ENCODE measurements at places on chromosomes 2 and 18.

DNA sequence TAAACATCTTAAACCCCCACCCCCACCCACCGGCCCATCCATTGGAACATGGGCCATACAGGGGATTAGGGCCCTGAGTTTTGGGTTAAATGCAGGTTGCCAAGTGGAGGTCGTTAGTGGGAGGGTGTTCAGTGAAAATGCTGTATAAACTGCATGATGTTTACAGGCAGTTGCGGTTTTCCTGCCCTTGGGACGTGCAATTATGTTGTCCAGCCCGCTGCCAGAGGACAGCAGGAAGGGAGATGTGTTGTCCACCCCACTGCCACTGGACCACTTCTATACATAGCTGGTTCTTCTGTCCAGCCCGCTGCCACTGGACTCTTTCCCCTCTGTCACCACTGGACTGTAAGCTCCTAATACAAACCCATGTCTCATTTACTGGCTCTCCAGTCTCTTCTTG lies 2.7 kb upstream of the LAPTM4A start:
- no peak for DNase-seq

- no peak for DNase-seq
Measured at GRCh38 chr2:148922776-148923475, 47.9 kb downstream of the KIF5C start.

DNA sequence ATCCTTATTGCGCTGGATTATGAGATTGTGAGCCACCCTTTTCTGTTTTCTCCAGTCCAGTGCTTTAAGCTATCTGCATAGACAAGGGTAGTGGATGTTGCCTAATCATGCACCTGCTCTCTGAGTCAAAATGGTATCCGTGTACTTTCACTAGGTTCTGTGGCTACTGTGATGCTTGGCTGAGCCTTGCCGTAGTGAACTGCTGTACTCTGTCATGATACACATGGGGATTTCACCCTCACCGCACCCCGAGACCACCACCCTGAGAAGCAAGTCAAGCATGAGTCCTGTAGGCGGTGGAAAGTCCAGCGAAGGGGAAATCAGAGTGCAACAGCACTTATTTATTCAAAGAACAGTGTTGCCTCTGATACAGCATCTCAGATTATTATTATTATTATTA lies 55.0 kb downstream of the ARHGAP25 start:
- DNase-seq, result no peak

GRCh38 chr2:101187131-101187530 lies 35.9 kb upstream of the TBC1D8 start:
- no peak for DNase-seq

DNA sequence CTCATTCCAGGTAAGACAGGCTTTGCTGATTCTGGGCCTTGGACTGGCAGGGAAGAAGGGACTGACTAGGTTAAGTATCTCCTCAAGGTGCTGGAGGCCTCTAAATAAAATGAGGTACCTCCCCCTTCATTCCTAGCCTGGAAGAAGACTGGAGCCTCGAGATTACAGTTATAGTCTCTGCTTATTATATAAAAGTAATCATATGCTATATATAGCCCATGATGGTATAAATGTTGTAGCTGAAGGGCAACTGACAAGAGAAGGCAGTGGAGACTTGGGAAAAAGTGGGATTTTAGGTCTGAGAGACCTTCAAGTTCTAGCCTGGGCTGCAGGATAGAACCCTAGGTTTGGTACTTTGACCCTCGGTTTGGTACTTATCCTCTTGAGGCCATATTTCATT lies 248.3 kb downstream of the PLCL1 start:
- no peak for DNase-seq

DNA sequence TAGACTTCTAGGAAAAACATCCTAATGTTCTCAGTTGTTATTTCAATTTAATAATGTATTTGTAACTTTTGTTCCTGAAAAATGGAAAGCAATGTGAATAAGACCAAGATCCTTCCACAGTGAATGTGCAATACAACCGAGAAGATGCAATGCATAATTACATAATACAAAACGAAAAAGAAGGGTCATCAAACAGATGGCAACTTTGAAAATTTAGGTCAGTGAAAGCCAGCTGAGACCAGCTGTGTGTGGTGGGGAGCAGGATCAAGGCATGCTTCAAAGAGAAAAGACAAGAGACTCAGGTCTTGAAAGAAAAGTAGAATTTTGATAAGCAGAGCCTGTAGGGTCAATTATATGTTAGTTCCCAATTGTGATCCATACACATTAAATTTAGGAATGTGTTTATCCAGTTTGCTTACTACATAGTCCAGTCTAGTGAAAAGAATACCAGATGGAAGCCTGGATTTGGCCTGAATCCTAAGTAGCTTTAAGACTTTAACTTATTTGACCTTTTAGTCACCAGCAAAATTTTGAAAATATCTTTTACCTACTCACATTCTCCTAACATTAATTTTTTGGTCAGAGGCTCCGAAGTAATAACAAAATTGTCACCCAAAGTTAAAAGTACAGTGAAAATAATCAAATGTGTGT lies 93.7 kb downstream of the COBLL1 start:
- DNase-seq, result no peak

DNA sequence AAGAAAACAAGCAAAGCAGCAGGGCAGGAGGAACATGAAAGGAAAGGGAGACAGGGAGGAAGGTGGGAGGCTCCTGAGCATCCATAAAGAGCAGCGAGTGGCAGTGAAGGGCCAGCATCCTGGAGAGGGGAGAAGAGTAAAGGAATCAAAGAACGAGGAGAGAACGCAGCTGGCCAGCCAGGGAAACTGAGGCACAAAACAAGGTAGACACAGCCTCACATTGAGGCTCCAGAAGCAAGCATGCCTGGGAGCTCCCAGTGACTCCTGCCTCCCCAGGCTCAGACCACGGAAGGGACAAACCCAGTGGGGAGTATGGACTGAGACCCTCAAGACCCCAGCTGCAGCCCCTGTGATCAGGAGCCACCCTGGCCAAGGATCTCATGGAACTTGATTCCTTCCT lies 14.0 kb upstream of the TNS1 start:
- DNase-seq, result no peak

DNA sequence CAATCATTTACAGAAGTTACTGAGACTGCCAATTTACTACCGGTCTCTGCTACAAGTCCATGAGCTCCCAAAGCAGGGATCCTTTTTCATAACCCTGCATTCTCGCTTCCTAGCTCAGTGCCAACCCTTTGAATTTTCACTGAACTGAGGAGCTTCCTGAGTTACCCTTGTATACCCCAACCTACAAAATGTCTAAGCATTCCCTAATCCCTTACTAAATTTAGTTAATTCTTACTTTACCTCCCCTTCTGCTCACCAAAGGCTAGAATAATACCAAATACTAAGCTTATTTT lies 9.6 kb downstream of the MAT2A start:
- DNase-seq, result no peak

DNA sequence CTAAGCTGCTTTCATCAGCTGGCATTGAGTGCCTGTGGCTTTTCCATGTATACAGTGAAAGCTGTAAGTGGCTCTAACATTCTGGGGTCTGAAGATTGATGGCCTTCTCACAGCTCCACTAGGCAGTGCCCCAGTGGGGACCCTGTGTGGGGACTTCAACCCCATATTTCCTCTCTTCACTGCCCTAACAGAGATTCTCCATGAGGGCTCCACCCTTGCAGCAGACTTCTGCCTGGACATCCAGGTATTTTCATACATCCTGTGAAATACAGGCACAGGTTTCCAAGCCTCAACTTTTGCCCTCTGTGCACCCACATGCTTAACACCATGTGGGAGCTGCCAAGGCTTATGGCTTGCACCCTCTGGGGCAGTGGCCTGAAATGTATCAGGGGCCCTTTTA lies 188.2 kb upstream of the SYT4 start:
- no peak for DNase-seq

DNA sequence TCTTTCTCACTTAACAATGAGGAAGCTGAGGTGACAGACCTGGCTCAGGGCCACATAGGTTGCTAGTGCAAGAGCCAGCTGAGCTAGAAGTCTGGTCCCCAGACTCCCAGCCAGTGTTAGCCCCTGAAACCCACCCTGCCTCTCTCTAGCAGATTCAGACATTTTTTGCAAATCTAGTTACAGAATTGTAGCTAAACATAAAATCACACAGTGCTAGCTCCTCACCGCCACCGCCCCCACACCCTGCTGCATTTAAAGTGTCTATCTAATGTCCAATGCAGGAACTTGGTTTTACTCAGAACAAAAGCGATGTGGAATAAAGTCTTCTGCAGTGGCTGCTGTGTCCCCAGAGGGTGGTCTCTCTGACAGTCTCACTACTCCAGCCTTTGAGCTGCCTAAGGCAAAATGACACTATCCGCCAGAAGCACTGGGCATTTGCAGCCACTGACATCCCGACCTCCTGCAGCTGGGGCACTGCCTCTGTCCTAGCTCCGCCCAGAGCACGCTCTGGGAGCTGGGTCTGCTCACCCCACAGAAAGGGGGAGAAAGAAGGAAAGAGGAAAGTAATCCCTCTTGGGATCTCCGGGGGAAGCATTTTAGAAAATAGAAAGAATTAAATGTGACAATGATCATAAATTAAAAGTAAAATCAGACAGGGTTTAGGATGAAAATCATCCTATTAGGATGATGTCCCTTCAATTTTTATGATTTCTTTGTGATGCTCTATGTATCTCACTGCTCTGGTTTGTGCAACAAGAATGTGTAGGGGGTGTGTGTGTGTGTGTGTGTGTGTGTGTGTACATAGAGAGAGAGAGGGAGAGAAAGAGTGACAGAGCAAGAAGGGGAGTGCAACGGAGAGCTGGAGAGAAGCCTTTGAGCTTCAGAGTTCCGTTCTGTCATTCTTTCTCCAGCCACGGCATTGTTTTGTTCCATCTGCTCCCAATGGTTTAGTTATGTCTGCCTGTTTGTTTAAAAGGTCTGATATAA lies 50.5 kb upstream of the ST8SIA3 start:
- no peak for DNase-seq

- DNase-seq, result no peak
Measured at GRCh38 chr2:125566422-125566821, 1089.5 kb upstream of the GYPC start.

DNA sequence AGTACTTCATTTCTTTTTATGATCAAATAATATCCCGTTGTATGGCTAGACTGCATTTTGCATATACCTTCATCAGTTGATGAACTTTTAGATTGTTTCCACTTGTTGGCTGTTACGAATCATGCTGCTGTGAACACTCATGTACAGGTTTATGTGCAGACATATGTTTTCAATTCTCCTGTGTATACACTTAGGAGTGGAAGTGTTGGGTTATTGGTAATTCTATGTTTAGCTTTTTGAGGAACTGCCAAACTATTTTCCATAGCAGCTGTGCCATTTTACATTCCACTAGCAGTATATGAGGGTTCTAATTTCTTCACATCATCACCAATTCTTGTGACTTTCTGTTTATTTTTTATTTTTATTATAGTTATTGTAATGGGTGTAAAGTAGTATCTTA lies 32.1 kb upstream of the LCLAT1 start:
- DNase-seq, result no peak

GRCh38 chr2:177225965-177226360 lies 13.4 kb downstream of the HNRNPA3 start:
- no peak for DNase-seq

- no peak for DNase-seq
Measured at GRCh38 chr2:189134485-189134884, 45.1 kb downstream of the COL5A2 start.

DNA sequence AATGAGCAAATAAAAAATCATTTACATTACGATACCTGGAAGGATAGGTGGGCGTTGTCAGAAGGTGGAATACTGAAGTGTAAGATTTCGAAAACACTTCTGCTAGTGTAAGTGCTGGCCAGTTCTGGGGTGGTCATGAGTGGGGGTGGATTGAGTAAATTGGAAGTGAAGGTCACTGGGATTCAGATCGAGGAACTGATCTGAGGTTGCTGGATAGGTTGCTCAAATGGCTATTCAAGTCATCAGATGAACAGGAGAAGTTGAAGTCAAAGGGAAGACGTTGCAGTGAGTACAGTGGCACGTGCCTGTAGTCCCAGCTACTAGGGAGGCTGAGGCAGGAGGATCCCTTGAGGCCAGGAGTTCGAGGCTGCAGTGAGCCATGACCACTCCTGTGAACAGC lies 95.7 kb downstream of the MALT1 start:
- no peak for DNase-seq

- no peak for DNase-seq
Measured at GRCh38 chr2:59181347-59181746, 940.2 kb upstream of the FANCL start.

DNA sequence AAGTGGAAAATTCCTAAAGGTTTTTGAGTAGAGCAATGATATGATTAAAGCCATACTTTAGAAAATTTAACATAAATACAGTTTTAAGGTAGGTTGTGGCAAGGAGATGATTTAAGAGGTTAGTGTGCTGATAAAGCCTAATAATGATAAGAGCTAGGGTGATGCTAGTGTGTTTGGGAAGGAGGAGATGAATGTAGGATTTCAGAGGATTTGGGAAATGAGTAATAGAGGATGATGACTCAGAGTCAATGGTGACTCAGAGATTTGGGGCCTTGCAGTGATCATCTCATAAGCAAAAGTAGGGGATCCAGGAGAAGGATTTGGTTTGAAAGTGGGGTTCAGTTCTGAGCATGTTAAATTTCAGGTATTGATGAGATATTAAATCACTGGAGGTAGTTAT lies 23.3 kb downstream of the STAMBP start:
- DNase-seq, result peak; percentile 61

DNA sequence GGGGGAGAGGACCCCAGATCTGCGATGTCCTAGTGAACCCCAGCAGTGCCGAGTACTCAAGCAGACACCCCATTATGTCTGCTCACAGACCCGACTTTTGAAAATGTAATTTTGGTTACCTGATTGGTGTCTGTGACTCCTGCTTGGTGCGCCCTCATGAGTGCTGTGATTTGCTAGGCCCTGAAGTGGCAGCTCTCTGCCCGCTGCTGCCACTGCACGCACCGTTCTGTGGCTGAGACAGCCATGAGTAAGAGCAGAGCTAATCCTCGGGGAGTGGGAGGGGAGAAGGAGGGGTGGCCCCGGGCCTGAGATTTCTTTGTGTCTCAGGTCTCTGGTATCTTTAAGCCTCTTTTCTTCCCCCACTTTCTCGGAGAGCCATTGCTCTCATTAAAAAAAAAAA lies 18.2 kb downstream of the FHOD3 start:
- DNase-seq, result peak; percentile 82

DNA sequence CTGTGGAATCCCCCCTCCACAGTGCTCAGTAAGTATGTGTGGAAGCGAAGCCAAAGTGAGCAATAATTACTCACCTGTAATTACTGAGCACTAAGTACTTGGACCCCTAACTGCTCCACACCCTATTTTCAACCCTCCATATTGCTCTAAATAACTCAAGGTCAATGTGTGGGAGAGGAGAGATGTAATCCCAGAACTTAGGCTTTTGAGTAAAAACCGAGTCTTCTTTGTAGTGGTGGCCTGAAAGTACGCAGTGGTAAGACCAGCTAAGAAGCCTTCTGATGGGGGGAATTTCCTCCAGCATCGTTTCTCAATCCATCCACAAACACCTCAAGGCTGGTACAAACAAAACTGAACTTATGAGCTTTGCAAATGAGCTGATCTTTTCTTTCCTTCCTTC lies 551.6 kb downstream of the ZEB2 start:
- no peak for DNase-seq

Measured in adipocyte (in vitro differentiated cells).